ENCODE measurements at places on chromosomes 1 and 21.

DNA sequence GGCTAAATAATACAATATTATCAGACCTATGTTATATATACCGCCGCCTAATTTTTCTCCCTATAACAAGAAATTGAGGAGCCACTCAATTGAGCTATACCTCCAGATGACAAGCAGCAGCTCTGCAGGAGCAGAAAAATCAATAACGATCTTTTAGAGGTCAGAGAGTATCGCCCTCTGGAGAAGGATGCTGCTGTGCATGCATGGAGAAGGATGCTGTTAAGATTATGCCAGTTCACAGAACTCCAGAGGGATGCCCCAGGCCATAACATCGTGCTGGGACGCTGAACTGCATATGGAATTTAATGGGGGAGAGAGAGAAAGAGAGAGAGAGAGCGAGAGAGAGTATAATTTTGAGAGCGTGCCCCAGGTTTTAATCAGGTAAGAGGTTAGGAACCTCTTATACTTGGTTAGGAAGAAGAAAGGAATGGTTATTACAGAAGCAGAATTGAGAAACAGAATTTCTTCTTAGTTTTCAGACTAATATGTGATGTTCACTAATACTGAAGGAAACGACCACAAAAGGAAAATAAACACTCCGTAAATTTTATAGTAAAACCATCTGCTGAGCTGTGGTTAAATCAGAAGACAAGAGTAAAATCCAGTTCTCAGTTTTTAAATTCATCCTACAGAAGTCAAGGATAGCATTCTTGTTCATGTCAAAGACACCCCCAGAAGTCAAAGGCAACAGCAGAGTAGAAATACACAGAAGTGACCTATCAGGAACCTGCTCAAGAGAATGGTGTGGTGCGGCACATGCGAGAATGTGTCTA, 111.1 kb downstream of the SMYD2 start:
- DNase-seq: no peak

DNA sequence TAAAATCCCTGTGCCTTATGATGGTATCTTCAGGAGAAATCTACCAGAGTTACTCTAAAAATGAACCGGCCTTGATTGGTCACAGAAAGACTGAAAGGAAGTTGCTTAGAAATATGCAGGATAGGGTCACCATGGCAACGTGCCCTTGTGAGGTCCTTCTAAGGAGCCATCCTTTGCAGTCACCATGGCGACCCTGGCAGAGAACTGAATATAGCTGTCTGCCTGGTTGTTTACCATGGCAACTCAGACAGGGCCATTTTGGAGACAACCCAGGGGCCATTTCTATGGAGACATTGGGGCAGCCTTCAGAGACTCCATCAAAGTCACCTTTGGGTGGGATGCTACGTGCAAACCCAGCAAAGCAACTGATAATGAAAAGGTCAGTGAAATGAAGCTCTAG, 43.0 kb downstream of the SNX7 start:
- DNase-seq: no peak

GRCh38 chr1:92165389-92165788, 52.3 kb upstream of the C1orf146 start:
- DNase-seq: no peak

DNA sequence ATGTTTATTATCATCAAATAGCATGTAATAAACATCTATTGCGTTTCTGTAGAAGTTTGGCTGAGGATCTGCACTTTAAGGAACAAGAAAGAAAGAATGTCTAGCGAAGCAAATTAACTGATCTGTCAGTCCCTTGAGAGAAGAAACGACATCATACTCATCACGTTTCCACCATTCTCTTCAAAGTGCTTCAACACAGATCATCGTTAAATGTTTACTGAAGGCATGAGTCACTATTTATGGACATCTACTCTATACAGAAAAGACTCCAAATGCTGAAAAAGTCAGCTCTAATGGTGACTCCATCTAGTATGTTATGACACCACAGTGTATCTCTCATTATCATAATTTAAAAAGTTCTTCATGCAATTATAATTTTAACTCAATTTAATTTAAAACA, 369.1 kb downstream of the RGS7 start:
- DNase-seq: no peak

GRCh38 chr1:109509176-109510134, at the start of gene AMIGO1:
Gene AMIGO1, minus strand, starts transcription at chr1:109509727. Its CDS starts 815 bp downstream, at chr1:109508912.
- peak; percentile 91 for DNase-seq

DNA sequence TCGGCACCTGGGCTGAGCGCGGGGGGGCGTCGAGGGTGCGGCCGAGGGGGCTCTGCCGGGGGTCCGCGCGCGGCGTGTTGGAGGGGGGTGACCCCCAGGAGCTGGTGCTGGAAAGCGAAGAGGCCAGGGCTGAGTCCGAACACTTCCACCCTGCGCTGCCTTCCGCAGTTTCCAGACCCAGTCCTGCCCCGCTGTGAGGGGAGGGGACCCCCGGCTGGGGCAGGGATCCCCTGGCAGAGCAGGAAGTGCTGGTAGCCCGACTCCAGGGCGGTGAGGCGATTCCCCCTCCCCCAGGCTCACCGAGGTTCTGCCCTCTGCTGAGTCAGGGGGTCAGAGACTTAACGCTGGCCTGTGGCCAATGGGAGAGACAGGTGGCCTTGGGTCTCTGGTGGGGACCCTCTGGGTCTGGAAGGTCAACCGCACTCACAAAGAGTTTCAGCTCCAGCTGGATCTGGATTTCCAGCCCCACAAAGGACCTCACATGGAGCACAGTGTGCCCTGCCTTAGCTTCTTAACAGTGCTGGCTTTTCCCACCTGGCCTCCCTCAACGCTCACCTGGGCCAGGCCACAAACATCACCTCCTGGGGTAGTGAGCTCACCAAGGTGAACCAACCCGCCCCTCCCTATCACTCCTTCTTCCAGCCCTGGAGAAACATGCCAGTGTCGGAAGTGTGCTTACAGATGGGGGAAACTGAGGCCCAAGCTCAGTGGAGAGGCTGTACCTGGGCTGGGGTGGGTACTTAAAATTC, 39.8 kb upstream of the SYNC start:
- DNase-seq: peak; percentile 35

GRCh38 chr21:15466329-15466728, 263.5 kb upstream of the USP25 start:
- no peak for DNase-seq
